ENCODE measurements at places on chromosomes 2 and 18. TPM values are rescaled to one million over a fixed set of nuclear protein-coding genes. Genes with fewer than 3 reads are reported as not detected.

Gene DOK6
- 94.5 TPM for total RNA-seq

Gene LRRTM4
- 89.5 TPM for total RNA-seq

Gene MDH1B
- 4.7 TPM for total RNA-seq

Gene AFTPH
- total RNA-seq, result 83.6 TPM

Gene NMUR1
- not detected for total RNA-seq

Gene CMPK2
- total RNA-seq, result 8.1 TPM

Measured in parietal lobe (tissue), 2 donors.